ENCODE measurements at places on chromosomes 6 and 20.
A peak's percentile ranks its signal among the peaks of the same experiment; 100 is the strongest.

- no peak for DNase-seq
Observed at GRCh38 chr6:81788748-81789147, 36.3 kb upstream of the TENT5A start.

DNA sequence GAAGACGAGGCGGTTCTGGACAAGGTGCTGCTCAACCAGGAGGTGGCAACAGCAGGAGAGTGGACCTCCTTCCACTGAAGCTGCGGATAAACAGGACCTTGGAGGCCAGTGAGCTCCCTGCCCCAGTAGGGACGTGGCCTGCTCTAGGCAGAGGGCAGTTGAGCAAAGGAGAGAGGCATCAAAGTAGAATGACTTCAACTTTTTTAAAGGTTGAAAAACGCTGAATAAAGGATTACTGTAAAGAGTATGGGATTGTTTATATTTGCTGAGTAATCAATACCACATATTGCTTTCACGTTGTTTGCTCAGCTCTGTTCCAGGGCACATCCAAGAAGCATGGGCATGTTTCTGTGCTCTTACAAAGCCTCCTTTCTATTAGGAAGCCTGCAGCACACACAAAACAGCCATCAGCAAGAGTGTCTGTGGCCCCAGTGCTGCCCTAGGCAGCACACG lies 48.1 kb downstream of the ERMARD start:
- DNase-seq, result no peak

- DNase-seq, result peak; percentile 37
Observed at GRCh38 chr6:30450909-30451841, 38.1 kb upstream of the HLA-E start.

- no peak for DNase-seq
Observed at GRCh38 chr20:11791835-11792567, 125.7 kb upstream of the BTBD3 start.

DNA sequence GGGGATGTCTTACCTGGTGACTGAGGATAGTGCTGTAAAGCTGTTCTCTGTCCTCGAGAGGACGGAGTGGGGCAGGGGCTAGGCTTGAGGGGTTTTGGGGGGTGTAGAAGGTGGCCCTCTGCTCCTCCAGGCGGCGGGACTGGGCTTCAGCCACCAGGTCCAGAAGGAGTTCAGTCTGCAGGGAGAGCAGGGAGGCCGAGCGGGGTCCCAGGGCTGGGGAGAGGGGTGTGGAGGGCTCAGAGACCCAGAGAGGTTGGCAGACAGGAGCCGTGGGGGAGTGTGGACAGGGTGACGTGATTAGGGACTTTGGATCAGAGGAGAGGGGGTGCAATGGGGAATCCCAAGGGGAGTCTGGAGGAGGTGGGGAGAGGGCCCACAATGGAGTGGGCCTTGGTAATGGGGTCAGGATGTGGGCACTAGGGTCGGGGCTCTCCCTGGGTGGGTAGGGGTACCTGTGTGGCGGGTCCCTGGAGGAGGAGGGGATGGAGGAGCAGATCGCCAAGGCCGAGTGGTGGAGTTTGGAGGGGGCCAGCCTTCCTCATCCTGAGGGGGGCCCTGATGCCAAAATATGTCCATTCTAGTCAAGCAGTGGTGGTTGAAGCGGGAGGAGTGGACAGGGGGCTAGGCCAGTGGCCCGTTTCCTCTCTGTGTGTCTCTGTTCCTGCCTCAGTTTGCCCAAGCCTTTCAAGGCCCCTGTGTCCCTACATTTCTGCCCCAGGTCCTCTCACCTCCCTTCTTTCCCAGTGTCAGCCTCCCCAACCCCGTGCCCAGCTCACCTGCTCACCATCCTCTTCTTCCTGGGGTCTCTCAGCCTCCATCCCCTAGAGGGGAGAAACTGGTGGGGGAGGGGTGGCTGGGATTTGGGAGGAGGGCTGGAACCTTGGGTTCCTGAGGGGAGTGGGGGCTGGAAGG lies 491 bp downstream of the GPSM3 start:
- no peak for DNase-seq
